Putamen (tissue), 1 donor: ENCODE measurements at places on chromosomes 16 and 17.

DNA sequence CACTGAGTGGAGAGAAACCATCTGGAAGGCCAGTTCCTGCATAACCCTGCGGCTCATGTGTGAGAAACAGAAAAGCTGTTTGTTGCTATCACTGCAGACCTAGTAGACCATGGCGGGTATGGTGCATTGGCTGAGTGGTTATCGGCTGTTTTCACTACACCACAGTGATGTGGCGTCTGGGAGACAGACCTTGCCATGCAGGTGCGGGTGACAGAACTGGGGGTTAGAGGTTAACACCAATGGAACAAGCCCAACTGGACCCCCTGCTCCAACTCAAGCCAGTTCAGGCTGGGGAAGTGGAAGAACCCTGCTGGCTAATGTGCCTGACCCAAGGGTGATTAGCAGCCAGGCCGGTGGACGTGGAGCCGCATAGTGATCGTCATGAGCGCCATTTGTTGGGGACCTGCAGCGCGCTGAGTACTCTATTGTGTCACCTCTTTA lies 91.9 kb downstream of the IRF8 start:
- no peak for DNase-seq

DNA sequence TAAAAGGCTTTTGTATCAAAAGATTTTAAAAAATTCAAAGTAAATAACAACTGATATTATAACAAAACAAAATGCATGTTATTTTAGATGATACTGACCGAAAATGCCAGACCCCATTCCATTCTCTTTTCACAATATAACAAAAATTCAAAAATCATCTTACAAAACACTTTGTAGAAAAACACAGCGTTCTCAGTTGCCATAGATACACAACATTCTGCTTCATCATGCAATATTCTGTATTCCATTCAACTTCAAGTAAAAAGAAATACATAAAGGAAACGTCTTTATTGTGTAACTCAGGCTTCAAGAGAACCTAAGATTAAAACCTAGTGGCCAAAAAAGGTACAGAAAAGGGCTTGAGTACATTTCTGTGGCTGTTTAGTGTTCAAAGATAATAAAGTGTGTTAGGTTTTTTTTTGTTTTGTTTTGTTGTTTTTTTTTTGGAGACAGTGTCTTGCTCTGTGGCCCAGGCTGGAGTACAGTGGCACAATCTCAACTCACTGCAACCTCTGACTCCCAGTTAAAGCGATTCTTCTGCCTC lies 250.5 kb downstream of the CEP112 start:
- no peak for DNase-seq

- no peak for DNase-seq
Observed at GRCh38 chr16:82943371-82943770, 316.6 kb downstream of the CDH13 start.

DNA sequence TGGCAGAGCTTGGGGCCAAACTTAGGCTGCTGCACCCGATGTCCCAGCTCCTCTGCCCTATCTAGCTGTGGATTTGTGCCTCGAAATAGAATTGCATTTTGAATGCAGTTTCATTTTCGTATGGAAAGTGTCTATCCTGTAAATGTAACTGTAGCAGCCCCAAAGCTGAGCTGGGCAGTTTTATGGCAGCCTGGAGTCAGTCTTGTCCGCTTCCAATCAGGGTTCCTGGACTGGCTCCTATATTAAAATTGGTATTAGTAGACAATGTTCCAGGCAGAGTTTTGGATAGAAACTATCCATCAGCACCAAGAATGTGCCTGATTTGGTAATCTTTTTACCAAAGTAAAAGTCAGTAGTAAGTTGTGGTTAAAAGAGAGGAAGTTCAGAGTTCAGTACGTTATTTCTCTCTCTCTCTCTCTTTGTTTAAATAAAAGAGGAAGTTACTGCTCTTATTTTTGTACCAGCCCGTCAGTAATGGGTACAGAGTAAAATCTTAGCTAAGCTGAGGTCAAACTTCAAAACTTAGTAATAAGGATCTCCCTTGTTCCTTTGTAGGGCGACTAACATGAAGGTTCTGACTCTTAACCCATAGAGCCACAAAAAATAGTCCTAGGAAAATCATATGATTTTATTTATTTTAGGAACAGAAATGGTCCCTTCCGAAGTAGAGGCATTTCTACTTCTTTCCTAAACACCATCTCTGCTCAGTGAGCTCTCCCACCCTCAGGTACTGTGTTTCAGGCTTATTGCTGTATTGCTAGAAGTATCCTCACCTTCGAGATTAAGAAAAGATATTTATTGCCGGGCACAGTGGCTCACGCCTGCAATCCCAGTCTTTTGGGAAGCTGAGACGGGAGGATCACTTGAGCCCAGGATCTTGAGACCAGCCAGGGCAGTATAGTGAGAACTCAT lies 28.0 kb downstream of the PRKCB start:
- no peak for DNase-seq

DNA sequence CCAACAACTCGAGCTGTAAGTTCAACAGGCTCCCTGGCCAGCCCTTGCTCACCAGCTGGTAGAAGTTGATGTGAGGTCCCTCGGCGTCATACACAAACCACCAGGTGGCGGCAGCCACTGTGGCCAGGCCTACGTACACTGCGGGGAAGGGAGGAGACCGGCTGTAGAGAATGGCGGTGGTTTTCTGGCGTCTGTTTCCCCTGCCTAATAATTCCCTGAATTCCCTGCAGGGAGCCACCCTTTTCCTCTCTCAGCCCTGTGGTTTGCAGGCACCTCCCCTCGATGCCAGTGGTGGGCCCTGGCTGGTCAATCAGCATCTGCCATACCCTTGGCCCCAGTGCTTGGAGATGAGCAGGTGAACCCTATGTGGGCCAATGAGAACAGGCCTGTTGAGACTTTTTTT lies 18.9 kb upstream of the P2RX1 start:
- DNase-seq, result no peak

DNA sequence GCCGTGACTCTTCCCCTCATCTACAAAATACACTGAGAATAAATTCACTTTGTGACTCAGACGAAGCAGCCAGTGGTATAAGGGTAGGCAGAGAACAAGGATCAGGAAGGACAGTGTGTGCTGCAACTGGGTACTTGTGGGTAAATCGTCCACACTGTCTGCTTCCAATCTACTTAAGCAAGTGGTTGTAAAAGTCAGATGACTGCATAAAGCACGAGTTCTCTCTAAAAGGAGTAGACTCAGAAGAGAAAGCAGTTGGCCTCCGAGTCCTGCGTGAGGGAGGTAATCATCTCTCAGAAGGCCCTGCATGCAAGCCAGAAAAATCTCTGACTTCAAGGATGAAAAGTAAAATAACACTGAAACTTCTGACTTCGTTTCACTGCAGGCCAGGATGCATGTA lies 43.1 kb downstream of the ANKFY1 start:
- DNase-seq, result no peak

DNA sequence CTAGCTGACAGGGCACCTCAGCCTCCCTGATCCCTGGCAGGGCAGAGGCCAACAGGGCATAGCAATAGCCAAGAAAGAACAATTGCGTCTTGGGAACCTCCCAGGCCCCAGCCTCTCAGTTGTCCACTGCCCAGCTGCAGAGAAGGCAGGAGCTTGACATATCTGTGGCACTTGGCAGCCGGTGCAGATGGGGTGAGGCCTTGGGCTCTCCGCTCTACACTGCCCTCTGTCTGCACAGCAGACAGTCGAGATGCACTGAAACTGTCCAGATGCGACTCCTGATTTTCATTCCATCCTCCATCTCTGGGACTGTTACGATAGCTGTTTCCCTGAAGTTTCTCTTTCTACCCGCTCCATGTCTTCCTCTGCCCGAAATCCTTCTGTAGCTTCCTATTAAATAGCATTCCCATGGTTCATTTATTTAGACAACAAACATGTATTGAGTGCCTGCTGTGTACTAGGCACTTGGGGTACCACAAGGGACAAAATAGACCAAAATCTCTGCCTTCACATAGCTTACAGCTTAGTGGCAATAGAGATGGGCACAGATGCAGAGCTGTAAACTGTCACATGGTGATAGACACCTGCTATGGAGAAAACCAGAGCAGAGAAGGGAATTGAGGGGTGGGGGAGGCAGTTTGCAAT lies 3.3 kb downstream of the POLR3E start:
- peak; percentile 79 for DNase-seq

GRCh38 chr16:24309258-24310142 lies 53.4 kb downstream of the CACNG3 start:
- no peak for DNase-seq

GRCh38 chr16:49800876-49801275 lies 55.0 kb downstream of the ZNF423 start:
- DNase-seq, result no peak

DNA sequence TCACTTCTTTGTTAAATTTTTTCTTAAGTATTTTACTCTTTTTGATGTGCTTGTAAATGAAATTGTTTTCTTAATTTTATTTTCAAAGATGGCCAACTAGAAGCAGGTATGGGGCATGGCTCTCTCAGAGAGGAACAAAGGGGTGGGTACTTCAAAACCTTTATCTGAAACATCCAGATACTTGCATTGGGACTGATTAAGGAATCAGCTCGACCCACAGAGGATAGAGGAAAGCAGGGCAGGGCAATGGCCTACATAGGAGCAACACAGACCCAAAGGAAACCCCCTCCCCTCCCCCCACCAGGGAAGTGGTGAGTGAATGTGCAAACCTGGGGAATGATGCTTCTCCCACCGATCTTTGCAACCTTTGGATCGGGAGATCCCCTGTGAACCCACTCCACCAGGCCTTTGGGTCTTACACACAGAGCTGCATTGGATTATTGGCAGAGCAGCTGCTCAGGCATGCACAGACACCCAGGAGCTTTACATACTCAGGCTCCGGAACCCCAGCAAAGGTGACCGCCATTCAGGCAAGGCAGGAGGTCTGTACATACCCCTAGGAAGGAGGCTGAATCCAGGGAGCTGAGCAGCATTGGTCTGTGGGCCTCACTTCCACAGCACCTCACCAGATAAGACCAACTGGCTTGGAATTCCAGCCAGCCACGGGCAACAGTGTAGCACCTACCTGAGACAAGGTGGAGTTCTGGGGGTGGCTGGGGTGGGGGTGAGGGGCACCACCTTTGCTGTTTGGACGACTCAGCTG lies 3.0 kb upstream of the CCR7 start:
- no peak for DNase-seq

GRCh38 chr16:31085411-31085810 lies 3.3 kb downstream of the PRSS53 start:
- DNase-seq, result no peak

GRCh38 chr17:31015639-31016038 lies 44.8 kb downstream of the RNF135 start:
- no peak for DNase-seq

- DNase-seq, result no peak
Observed at GRCh38 chr16:53666786-53667415, 36.8 kb downstream of the RPGRIP1L start.

- no peak for DNase-seq
Observed at GRCh38 chr17:20105539-20106280, 96.6 kb downstream of the SPECC1 start.

- no peak for DNase-seq
Observed at GRCh38 chr16:74280448-74280847, 16.2 kb upstream of the PSMD7 start.

DNA sequence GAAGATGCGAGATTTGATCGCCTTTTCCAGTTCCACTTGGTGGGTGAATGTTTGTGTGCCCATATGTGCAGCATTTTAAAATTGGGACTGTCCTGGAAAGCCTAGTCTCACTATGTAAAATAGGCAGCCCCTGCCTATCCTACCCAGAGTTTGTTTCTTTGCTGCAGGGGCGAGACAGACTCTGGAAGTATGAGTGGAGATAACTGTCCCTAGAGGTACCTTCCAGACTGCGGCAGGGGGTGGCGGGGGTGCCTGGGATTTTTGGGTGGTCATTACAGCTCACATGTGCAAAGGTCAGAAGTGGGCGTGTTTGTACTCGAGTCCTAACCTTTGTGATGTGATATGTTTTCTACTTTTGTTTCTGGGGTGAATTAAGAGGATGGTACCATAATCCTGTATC lies 36.6 kb downstream of the MPRIP start:
- no peak for DNase-seq

GRCh38 chr17:31869031-31869430 lies 10.0 kb upstream of the COPRS start:
- no peak for DNase-seq

- DNase-seq, result peak; percentile 9
Observed at GRCh38 chr17:9021158-9021991, at the start of gene NTN1. Gene NTN1, plus strand, starts transcription at chr17:9021510. Its CDS starts 864 bp downstream, at chr17:9022374.

DNA sequence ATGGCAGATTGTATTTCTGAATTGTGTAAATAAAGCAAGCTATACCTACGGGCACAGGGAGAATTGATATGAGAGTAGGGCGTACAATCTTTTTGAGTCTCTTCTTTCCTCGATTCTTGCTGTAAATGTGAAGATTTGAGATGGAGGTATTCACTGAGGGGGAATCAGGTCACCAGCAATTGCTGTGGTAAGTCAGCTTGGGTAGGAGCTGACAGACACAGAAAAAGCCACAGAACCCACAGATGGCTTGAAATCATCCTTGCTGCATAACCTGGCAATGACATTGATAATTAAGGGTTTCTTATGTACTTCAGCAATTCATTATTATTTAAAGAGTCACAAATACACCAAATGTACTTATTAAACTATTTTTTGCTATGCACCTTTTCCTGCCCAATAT lies 164.2 kb downstream of the CNTNAP4 start:
- DNase-seq, result no peak

DNA sequence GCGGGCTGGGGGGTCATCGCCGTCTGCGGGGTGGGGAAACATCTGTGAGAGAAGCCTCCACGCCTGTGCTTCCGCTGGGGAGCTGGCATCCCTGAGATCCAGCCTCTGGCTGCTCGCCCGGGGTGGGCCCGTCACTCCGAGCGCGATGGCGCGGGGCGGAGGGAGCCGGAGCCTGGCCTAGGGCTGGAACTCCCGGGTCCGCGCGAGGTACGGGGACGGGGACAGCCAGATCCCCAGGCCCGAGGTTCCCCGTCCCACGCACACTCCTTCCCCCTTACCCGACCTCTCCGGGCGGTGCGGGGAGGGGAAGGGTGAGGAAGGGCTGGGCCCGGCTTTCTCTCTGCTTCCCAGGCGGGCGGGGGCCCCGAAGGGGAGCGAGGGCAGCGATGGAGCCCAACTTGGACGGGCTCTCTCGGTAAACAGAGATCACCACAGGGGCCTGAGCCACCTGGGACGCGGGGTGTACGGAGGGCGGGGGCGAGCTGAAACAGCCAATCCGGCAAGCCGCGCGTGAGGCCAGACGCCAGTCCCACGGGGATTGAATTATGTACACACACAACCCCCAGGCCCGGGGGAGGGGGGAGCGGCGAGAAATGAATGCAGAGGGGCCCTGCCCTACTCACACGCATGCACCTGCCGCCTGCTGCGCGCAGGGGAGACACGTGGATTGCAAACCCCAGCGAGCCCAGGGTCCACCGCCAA lies at the start of gene SLC16A11:
Gene SLC16A11, minus strand, starts transcription at position 596 of the 702 bp plus-strand sequence. Its CDS starts 579 bp downstream, at position 17.
- DNase-seq, result no peak

DNA sequence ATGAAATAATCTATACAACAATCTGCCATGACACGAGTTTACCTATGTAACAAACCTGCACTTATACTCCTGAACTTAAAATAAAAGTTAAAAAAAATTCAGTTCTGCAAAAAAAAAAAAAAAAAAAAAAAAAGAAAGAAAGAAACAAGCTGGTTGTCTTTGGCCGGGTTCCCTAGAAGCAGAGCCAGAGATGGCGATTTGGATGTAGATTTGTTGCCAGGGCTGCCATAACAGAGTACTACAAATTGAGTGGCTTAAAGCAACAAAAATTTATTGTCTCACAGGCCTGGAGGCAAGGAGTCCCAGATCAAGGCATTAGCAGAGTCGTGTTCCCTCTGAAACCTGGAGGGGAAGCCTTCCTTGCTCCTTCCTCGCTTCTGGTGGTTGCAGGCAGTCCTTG lies 20.4 kb downstream of the SYT17 start:
- no peak for DNase-seq

GRCh38 chr17:50239937-50240336 lies 34.3 kb upstream of the TMEM92 start:
- no peak for DNase-seq
